Adrenal gland (tissue), 19 donors: ENCODE measurements at places on chromosomes 1 and 21. TPM values are rescaled to one million over a fixed set of nuclear protein-coding genes. Genes with fewer than 3 reads are reported as not detected.

The LIN28A gene
- polyA plus RNA-seq = not detected

The NEXN gene
- polyA plus RNA-seq = 50.2 TPM

The ZNF697 gene
- 1.9 TPM for polyA plus RNA-seq

DNA sequence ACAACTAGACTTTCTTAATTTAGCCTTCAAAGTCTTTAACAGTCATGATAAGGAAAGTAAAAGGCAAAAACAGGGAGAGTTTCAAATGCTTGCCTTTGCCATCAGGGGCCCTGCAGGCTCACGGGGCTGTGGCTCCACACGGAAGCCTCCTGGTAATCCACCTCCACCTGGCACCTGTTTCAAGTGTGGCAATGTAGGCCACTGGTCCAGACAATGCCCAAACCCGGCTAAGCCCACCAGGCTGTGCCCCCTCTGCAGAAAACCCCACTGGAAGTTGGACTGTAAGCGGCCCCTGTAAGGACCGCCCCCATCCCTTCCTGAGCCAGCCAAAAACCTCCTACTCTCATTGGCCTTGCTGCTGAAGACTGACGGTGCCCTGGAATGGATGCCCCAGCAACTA, 32.5 kb downstream of the VN1R5 start:
- DNase-seq = no peak

DNA sequence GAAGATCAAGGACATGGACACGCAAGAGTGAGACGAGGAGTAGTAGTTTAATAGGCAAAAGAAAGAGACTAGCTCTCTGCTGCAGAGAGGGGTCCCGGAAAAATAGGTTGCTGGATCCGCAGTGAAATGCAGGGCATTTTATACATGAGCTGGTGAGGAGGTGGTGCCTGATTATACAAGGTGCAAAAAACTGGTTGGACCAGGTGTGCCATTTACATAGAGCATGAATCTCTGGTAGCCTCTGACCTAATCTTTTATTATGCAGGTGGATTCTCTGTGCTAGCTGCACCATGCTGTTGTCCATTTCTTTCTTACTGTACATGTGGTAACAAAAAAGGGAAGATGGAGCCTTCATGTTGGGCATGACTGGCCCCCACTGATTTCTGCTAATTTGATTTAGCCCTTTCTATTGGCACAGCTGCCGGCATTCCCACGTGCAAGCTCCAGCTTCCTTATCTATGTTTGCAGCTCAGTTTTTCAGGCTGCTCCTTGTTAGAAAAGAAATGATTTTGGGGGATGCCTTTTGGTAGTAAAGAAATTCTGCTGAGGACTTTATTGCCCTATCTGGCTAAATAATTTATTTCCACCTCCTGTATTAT, 548.1 kb downstream of the BRINP3 start:
- no peak for DNase-seq

GRCh38 chr21:36565540-36565939, 85.6 kb upstream of the CLDN14 start:
- no peak for DNase-seq

GRCh38 chr1:167839009-167839408, 74.9 kb downstream of the ADCY10 start:
- no peak for DNase-seq

- no peak for DNase-seq
These were observed 44.7 kb downstream of the ETS2 start for GRCh38 chr21:38850277-38850951.

GRCh38 chr1:210151052-210151672, 81.4 kb upstream of the SERTAD4 start:
- DNase-seq = no peak
